ENCODE measurements at places on chromosomes 12 and 14.

DNA sequence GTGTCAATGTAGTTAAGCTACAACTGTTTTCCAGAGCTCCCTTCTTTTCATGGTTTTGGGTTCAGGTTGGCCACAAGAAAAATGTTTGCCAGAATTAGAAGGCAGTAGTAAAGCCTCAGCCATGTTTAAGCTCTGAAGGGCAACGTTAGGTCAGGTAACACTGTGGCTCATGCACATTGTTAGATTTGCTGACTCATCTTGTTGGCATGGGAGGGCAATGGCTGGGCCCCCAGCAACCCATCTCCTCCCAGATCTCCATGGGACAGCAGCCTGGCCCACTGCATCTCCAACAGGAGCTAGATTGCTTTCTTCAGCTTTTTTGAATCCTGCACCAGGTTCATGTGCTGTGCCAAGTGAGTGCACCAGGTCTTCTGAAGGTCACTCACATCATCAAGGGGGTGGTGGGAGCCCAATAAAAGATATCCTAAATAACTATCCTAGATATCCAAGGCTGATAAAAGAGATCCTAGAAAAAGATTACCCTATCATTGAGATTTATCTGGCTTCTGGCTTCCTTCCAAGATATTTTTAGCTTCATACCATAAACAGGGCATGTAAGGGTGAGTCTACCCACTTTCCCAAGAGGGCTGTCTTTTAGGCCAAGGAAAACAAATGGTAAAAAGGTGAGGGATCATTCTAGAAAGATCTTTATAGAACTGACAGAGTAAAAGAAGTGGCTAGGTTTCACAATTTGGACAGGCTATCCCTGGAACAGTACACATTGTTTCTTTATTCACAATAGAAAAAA lies 28.9 kb downstream of the PTGER2 start:
- DNase-seq = no peak

DNA sequence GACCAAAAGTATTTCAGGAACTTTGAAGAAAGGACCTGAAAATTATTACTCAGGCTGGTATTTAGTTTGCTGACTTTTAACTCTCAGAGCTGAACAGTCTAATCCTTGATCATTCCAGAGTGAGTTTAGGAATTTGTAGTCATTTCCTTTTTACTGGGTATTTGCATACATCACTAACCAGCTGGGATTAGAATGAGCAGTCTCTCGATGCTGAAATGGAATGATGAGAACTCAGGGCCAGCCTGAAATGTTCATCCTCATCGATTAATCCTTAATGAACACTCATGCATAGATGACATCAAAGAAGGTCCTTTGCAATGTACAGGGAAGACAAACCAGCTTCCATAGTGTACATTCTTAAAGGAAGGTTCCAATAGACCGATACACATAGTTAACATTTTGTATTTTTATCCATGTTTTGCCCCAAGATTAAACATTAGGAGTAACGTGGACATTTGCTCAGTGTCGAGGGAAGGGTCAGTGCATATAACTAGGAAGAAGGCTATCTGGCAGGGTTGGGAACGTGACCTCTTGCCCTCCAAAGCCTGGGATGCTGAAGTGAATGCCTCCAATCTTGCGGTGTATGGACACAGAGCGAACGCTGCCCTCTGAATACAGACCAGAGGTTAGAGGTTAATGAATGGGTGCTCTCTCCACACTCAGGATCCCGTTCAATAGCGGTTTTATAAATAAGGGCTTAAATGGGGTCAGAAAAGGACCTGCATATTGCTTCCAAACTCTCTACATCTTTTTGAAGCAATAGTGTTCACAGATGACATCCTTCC lies 14.5 kb downstream of the FBXL14 start:
- DNase-seq = no peak

- DNase-seq = peak; percentile 4
These were observed 200.2 kb upstream of the RBM19 start for GRCh38 chr12:114166362-114166761.

DNA sequence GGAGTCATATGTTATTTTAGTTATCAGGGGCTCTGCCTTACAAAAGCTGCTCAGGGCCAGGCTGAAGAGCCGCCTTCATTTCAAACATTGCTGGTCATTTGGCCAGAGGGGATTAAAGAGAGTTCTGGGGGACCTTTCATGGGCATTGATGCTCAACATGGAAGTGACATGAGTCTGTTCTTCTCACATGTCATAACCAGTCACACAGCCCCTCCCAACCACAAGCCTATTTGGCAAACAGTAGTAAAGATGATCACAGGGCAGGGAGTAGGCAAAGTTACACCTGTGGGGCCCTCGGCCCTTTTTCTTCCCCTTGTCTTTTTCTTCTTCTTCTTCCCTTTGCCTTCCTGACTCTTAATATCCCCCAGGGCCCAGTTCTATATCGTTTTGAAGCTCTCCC lies 33.3 kb downstream of the CFAP54 start:
- DNase-seq = no peak

DNA sequence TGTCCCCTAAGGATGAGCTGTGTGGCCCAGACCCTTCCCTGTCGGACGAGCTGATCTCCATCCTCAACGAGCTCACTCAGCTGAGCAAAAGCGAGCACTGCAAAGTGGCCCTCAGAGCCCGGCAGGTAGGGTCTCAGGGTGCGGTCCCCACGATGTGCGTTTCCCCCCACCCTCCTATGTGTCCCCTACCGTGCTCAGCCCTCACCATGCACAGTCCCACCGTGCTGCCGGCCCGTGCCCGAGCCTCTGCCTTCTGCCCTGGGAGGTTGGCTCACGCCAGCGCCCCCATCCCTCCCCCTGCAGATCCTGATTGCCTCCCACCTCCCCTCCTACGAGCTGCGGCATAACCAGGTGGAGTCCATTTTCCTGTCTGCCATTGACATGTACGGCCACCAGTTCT lies 86.6 kb downstream of the FOXN4 start:
- DNase-seq = no peak

GRCh38 chr14:64421166-64421565 lies 33.0 kb downstream of the MTHFD1 start:
- no peak for DNase-seq

DNA sequence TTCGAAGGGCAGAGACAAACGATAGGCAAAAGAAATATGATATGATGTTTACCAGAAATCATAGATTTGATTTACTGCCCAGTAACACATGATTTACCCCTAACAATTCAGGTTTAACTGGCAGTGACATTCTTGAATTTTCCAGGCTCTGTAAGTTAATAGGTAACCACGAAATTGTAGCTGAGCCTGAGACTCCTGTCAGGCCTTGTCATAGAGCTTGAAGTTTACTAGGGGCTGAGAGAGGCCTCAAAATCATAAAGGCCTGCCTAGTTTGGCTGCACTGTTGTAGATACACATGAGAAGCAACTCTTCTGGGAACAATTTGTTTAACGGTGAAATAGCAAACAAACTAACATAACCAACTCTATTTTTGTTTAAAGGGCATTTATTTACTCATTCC lies 3.3 kb downstream of the ERP27 start:
- DNase-seq = no peak

GRCh38 chr14:68788996-68789820 lies 3.7 kb downstream of the ZFP36L1 start:
- DNase-seq = peak; percentile 42

GRCh38 chr14:89550821-89551220 lies 133.8 kb upstream of the FOXN3 start:
- DNase-seq = no peak

GRCh38 chr14:35286003-35286600 lies 6.1 kb upstream of the PSMA6 start:
- DNase-seq = no peak

GRCh38 chr12:131615326-131616042 lies 95.4 kb upstream of the SFSWAP start:
- no peak for DNase-seq
